ENCODE measurements at places on chromosomes 13 and 19.

- no peak for DNase-seq
Measured at GRCh38 chr19:40286235-40286970, 1.3 kb upstream of the AKT2 start.

DNA sequence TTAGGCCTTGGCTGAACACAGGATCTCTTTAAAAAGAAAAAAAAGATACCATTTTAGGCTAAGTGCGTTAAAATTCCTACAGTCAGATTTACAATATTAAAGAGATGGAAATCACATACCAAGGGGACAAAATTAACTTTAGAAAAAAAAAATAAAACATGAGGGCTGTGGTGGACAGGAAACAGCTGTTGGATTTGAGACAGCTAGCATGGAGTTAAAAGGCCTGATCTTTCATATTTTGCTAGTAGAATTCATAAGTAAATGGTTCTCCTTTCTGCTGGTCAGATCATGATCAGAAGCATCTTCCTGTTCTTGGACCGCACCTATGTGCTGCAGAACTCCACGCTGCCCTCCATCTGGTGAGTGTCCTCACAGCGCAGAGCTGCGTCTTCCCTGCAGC is 19.7 kb downstream of the CUL4A start:
- no peak for DNase-seq

- no peak for DNase-seq
Measured at GRCh38 chr19:45179072-45179891, 698 bp downstream of the BLOC1S3 start.

DNA sequence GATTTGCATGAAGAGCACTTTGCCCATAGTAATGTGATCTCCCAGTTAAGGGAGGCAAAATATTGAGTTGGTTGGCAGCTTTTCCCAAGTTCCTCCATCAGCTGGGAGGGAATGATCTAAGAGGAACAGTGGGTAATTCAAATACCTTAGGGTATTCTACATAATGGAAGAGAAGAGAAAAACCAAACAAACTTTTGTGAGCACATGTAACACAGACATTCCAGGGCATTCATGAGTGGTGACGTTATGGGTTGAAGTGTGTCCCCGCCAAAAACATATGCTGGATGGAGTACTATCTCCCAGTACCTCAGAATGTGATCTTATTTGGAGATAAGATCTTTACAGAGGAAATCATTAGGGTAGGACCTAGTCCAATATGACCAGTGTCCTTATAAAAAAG is 220.1 kb downstream of the FOXO1 start:
- DNase-seq: no peak

All from NCI-H2081 treated with DMSO at 0.1 percent for 48 hours (cell line).